ENCODE measurements at places on chromosomes 6 and 20.
A peak's percentile ranks its signal among the peaks of the same experiment; 100 is the strongest.

DNA sequence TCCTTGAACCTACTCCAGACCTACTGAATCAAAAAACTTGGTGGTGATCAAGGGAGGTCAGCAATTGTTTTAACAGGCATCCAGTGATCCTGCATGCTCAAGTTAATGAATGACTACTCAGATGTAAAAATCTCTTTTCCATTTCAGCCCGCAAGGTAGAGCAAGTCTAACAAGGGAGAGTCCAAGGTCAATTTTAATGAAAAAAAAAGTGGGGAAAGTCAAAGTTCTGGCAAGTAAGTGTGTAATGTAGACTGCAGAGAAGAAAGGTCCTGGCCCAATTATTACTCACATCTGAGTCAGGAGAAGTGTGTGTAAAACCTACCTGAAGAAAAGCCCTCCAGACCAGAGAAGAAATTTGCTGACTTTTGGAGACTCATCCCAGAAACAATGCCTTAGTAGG lies 193.5 kb downstream of the UBE3D start:
- DNase-seq, result no peak

DNA sequence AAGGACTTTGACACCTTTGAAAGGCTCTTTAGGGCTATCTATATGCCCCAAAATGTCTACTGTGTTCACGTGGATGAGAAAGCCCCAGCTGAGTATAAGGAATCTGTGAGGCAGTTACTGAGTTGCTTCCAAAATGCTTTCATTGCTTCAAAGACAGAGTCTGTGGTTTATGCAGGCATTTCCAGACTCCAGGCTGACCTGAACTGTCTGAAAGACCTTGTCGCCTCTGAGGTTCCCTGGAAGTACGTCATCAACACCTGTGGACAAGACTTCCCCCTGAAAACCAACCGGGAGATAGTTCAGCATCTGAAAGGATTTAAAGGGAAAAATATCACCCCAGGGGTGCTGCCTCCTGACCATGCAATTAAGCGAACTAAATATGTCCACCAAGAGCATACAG lies 65.2 kb downstream of the GCNT2 start:
- DNase-seq, result no peak

DNA sequence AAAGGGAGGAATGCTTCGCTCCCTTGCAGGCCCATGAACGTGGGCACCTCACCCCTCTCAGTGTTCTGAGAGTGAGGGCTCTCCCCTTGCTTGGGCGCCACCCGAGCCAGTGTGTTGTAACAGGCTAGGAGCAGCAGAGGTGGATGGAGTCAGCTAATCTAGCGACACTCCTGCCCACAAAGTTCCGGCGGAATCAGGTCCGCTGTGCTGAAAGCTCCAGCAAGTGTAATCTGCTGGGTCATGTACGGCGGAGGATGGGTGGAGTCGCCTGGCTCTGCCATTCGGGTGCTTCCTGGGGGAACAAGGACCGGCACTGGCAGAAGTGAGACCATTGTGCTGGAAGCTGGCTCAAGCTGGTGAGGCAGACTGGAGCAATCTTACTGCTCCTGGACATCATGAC lies 1310.1 kb downstream of the EPHA7 start:
- no peak for DNase-seq

GRCh38 chr6:151141685-151142084 lies 98.1 kb upstream of the AKAP12 start:
- DNase-seq, result no peak

DNA sequence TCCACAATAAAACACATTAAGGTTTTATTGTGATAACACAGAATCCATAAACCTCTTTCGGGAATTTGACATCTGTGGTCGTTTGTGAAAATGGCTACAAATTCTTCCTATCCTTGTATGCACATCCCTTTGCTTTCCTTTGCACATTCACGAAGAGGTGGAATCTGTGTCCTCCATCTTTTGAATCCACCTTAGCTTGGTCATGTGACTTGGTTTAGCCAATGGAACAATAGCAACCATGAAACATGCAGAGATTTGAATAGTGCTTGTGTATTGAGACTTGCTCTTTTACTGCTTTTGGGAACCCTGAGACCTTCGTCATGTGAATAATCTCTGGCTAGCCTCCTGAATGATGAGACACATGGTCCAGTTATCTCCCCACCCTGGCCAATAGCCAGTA lies 49.7 kb upstream of the NOP56 start:
- peak; percentile 6 for DNase-seq

DNA sequence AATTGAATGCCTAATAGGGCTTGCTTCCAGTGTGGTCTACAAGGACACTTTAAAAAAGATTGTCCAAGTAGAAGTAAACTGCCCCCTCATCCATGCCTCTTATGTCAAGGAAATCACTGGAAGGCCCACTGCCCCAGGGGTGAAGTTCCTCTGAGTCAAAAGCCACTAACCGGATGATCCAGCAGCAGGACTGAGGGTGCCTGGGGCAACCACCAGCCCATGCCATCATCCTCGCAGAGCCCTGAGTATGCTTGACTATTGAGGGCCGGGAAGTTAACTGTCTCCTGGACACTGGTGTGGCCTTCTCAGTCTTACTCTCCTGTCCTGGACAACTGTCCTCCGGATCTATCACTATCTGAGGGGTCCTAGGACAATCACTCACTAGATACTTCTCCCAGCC lies 411.5 kb downstream of the TENT5A start:
- DNase-seq, result no peak

DNA sequence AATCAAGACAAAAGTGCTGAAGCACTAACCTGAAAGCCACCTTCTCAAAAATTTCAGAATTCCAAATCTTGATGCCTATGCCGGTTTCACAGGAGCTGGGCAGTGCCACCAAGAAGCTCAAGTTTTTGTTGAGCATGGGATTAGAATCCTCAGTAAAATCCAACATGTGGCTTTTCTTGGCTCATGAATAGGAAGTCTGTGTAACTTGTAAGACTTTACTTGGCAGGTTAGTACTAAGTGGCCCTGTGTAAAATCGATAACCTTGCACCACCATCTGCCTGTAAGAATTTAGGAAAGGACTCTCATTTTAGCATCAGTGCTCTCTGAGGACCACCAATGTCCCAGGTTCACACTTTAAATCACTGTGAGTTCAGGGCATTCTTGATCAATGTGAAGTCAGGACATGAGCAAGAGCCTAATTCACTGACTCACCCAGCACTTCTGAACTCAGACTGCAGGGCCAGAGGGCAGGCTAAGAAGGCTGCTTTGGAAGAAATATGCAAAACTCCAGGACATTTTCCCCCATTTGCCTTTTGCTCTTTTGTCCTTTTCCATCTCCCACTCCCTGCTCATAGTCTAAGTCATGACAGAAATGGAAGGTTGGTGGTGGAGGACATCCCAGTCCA lies 113.2 kb downstream of the EDN1 start:
- no peak for DNase-seq

GRCh38 chr6:50217841-50218240 lies 168.1 kb upstream of the DEFB112 start:
- no peak for DNase-seq

DNA sequence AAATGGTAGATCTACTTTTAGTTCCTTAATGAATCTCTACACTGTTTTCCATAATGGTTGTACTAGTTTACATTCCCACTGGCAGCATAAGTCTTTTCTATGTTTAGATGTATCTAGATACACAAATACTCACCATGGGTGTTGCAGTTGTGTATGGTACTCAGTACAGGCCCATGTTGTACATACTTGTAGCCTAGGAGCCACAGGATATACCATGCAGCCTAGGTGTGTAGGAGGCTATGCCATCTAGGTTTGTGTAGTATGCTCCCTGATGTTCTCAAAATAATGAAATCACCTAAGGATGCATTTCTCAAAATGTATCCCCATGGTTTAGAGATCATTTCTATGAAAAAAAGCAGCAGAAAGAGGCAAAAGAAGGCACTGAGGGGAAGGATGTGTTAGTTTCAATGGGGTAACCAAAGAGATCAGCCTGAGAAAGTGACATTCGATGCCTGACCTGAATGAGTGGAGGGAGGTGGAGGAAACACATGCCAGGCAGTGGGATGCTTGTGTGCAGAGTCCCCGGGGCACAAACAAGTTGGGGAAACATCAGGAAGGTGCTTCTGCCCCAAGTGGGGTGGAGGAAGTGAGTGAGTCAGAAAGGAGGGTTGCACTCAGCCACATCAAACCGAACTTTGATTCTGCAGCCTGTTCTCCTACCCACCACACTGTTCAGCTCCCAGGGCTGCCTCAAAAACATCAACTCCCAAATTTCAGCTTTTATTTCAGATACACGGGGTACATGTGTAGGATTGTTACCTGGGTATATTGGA lies 191.2 kb downstream of the ZNF217 start:
- DNase-seq, result no peak

DNA sequence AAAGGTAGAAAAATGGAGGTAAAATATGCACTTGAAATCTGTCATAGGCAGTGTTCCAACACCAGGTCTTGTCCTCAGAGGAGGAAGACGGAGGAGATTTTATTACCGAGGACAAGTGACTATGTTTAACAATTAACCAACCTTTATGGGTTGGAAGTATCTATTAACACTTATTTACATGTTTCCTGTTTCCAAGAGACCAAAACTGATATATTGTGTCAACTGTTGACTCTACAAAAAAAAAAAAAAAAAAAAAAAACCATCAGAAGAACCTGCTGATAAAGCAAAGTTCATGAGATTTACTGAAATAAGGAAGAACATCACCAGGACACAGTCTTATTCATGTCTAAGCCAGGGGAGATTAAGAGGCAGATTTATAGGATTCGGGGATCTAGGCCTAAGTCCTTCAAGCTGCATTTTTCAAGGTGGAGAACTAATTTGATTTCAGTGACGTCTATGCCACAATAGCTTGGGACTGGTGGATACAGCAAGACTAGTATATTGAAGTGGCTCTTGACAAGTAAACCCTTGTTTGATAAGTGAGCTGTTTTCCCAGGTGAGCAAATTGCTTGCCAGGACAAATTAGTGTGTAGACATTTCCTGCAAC lies 126.6 kb upstream of the NAA20 start:
- DNase-seq, result no peak

GRCh38 chr6:169799474-169799926 lies 48.1 kb downstream of the ERMARD start:
- DNase-seq, result no peak

DNA sequence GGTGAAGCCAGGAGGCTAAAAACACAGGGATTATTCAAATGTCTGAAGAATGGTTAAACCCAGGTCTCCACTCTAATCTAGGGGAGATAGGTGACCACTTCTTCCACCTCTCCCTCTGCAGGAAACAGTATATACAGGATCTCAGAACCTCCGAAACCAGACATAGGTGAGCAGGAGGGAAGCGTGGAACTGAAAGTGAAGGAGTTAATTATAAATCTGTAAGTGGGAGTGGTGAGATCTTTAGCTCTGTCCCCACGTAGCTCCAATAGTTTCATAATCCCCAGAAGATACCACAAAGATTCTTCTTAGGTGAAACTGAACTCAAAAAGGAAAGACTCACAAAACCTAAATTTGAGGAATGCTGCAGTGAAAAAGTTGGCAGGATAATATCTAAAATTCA lies 76.8 kb downstream of the THEMIS start:
- DNase-seq, result no peak

DNA sequence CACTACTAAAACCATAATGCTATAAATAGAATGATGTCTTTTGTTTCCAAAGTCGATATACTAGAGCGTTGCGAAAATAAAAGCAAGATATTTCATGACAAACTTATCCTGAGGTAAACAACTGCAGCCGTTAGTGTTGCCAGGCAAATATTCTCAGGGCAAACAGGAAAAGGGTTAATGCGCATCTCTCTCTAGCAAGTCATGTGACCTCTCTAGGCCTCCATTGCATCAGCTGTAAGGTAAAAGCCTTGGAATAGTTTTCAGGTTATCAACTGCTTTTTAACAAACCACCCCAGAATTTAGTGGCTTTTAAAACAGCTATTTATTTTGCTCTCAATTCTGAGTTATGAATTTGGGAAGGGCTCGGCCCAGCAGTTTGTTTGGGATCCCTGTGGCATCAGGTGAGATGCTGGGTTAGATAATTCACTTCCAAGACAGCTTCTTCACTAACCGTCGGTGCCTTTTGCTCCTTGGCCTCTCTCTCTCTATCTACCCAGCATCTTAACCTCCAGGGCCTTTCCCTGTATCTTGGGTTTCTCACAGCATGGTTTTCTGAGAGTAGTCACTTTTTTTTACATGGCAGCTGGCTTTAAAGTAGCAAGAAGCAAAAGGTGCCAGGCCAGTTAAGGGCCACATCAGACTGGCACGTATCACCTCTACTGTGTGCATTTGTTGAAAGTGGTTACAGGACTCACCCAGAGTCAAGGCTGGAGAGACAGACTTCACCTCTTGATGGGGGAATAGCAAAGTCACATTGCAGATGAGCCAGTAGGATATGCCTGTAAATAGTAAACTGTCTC lies 39.2 kb upstream of the LTV1 start:
- no peak for DNase-seq

DNA sequence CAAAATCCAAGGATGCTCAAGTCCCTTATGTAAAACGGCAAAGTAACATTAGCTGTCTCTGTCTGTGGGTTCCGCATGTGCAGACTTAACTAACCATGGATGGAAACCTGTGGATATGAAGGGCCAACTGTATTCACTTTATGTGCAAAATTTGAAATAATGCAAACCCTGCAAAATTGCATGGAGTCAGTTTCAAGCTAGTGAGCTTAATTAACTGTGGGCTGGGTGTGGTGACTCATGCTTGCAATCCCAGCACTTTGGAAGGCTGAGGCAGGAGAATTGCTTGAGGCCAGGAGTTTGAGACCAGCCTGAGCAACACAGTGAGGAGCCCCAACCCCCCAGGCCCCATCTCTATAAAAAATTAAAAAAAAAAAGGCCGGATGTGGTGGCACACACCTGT lies 81.4 kb downstream of the ANKS1A start:
- no peak for DNase-seq

GRCh38 chr20:17042122-17042521 lies 184.7 kb upstream of the PCSK2 start:
- no peak for DNase-seq

DNA sequence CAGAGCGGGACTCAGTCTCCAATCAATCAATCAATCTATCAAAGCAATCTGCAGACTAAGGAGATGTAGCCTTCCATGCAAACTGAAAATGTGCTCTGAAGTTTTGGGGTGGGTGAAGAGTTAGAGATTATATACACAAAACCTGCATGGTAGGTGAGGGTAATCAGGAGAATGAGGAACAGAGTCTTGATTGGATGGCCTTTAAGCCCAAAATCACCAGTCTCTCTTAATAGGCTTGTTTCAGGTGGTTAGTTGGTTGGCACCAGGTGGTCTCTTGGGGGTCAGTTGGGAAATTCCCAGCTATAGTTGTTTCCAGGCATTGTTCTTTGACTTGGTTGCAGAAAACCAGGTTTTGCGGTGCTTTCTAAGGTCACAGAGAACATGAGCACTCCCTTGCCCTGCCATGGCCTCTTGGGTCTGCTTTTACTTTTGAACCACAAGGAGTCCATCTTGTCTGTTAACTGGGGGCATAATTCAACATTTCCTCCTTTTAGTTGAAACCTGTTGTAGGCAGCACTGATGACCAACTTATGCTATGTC lies 33.3 kb upstream of the EIF2S2 start:
- no peak for DNase-seq
